ENCODE measurements at places on chromosomes 16 and 17.

DNA sequence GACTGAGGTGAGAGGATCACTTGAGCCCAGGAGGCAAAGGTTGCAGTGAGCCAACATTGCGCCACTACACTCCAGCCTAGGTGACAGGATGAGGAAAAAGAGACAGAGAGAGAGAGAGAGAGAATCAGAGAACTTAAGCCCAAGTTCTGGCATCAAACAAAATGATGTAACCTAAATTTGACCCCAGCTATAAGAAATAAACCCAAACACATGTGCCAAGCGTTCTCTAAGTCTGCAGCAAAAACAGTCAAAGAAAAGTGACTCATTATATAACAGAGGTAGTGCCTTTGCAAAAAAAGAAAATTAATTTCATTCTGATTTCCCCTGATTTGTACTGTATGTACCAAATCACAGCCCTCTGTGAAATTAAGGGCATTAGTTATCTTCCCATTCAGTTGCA, 89.5 kb downstream of the CDH11 start:
- no peak overlapping the region for H3K4me3 ChIP-seq
- no peak for DNase-seq
- peaks cover 8% of the 10 kb centered on the region for H3K36me3 ChIP-seq
- H3K4me1 ChIP-seq: no peaks in the 10 kb centered on the region
- no peak overlapping the region for H3K27ac ChIP-seq

- H3K4me3 ChIP-seq: no peak overlapping the region
- H3K27ac ChIP-seq: no peak overlapping the region
- no peaks in the 10 kb centered on the region for H3K4me1 ChIP-seq
- H3K27me3 ChIP-seq: no peaks in the 10 kb centered on the region
Observed at GRCh38 chr16:13154799-13155198, 253.4 kb downstream of the SHISA9 start.

GRCh38 chr17:9805769-9806168, 14.4 kb upstream of the DHRS7C start:
- H3K4me3 ChIP-seq: no peak overlapping the region
- H3K36me3 ChIP-seq: no peaks in the 10 kb centered on the region
- H3K4me1 ChIP-seq: no peaks in the 10 kb centered on the region
- H3K27me3 ChIP-seq: peaks cover 7% of the 10 kb centered on the region
- DNase-seq: no peak
- H3K27ac ChIP-seq: no peak overlapping the region

DNA sequence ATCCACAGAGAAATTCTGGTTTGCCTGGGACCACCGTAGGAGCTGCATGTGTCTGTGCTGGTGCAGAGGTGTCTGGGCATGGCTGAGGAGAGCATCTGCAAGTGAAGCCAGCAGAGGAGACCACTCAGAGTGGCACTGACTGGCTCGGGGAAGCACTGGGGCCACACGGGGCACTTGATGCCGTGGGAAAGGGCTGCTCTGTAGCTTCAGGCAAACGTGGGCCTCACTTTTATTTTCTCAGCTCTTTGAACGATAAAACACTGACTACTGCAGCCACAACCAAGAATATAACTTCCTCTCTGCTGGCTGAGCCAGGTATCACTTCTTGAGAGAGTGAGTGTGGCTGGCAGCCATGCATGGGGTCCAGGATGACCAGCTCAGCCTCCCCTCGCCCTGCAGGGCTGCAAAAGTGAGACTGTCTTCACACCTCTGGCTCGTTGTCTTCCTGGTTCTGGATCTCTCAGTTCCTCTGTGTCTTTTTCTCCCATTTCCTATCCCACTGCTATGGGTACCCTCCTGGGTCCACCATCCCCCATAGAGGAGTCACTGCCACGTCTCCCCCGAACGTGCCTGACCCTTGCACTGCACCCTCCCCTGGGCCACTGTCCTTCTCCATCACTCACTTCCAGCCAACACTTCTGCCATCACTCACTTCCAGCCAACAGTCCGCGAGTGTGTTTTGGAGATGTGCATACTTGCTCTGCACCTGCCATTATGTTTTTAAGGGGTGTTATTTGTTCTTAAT, 201.4 kb upstream of the CHMP6 start:
- H3K4me1 ChIP-seq: peaks cover 57% of the 10 kb centered on the region
- no peak overlapping the region for H3K4me3 ChIP-seq
- peak overlapping the region; percentile 92 for H3K27ac ChIP-seq
- peaks cover 3% of the 10 kb centered on the region for H3K36me3 ChIP-seq

DNA sequence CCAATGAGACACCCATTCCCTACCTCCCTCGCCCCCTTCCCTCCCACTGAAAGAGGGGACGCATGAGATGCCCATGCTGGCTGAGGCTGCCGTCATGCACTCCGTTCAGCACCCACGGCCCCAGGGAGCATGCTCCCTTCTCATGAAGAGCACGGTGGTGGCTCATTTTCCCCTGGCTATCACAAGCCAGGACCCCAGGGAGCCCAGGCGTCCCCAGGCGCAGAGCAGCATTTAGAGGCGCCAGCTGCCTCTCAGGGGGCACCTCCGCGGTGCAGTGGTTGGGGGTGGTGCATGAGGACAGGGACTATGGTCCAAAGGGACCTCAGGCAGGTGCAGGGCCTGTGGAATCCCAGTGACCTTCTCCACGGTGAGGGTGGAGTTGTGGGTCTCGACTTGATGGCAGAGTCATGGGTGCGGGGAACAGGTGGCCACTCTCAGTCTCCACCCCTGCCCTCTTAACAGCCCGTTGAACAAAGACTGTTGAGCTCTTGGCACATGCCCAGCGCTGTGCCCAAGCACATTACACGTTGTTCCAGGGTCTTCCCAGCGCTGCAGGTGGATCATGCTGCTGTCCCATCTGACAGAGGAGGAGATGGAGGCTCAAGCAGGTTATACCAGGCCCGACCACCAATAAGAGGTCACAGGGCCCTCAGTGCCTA, 13.6 kb downstream of the KIF19 start:
- no peak for DNase-seq
- H3K27me3 ChIP-seq: no peaks in the 10 kb centered on the region
- no peak overlapping the region for H3K27ac ChIP-seq
- no peak overlapping the region for H3K4me3 ChIP-seq
- H3K36me3 ChIP-seq: no peaks in the 10 kb centered on the region
- H3K4me1 ChIP-seq: no peaks in the 10 kb centered on the region

DNA sequence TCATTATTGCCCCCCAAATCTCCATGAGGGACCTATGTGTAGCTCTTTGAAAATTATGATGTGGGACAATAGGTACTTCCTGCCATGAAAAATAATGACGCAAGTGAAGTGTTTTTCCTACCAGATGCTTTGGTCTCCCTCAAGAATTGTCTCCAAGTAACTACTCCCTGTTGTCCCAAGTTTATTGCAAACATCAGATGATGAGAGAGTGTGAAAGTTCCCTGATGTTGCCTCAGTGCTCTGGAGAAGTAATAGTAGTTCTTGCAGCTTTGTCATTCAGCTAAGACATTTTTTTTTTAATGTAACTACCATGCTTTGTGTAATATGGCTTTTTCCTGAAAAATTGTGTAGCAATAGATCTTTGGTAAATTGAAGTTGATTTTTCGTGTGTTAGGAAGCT, 20.1 kb downstream of the LPCAT2 start:
- no peak overlapping the region for H3K4me3 ChIP-seq
- no peaks in the 10 kb centered on the region for H3K4me1 ChIP-seq
- no peak overlapping the region for H3K27ac ChIP-seq
